Small intestine (tissue), 16 donors: ENCODE measurements at places on chromosomes 12 and 14.
A peak's percentile ranks its signal among the peaks of the same experiment; 100 is the strongest.

GRCh38 chr12:50621399-50622300 lies 116.9 kb downstream of the DIP2B start:
- peak; percentile 86 for DNase-seq

- peak; percentile 84 for DNase-seq
Observed at GRCh38 chr12:100554608-100555077, 18.8 kb upstream of the GAS2L3 start.

DNA sequence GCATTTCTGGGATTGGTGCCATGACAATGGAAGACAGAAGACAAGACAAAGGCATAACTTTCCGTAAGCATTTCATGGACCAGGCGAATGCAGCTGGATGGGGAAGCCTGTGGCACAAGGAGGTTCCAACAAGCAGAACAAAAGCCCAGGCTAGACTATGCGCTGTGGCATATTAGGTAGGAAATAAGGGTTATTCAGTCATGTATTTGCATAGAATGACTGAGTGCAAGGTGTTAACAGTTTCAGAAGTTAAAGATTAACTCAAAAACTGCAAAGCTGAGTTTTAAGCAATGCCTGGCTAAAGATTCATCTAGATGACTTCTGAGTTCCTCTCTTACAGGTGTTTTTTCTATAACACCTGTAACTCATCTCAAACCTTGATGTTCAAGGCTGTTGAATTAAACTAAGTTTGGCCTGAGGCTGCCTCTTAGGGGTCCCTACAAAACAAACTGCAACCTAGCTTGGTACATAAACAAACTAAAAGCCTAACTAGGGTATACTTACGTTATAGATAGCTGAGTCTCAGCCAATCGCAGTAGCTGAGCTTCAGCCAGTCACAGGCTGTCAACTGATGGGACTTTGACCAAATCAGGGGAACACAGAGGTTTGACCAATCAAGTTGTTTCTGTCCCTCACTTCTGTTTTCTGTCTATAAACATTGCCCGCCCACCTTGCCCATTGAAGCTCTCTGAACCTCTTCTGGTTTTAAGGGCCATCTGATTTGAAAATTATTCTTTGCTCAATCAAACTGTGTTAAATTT lies 52.2 kb upstream of the PLBD1 start:
- peak; percentile 45 for DNase-seq

DNA sequence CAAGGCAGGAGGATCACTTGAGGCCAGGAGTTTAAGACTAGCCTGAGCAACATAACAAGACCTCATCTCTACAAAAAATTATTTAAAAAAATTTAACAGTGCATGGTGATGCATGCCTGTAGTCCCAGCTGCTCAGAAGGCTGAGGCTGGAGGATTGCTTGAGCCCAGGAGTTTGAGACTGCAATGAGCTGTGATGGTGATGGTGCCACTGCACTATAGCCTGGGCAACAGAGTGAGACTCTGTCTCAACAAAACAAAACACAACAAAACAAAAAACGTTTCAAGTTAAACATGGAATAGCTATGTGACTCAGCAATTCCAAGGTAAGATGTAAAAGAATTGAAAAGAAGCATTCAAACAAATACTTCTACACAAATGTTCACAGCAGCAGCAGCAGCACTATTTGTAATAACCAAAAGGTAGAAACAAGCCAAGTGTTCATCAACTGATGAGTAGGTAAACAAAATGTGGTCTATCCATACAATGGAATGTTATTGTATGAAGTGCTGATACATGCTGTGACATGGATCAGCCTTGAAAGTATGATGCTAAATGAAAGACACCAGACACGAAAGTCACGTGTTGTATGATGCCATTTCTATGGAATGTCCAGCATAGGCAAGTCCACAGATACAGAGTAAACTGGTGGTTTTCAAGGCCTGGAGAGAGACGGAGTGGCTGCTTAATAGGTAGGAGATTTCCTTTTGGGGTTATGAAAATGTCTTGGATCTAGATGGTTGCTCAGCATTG lies 31.4 kb downstream of the CFAP251 start:
- no peak for DNase-seq

GRCh38 chr12:106646472-106646871 lies 63.7 kb downstream of the RFX4 start:
- no peak for DNase-seq
